AG04450 (cell line): ENCODE measurements at places on chromosomes 12 and 14. TPM values are rescaled to one million over a fixed set of nuclear protein-coding genes. Genes with fewer than 3 reads are reported as not detected.

VPS29 gene
- polyA plus RNA-seq = 135 and 170 TPM in 2 replicates

DNA sequence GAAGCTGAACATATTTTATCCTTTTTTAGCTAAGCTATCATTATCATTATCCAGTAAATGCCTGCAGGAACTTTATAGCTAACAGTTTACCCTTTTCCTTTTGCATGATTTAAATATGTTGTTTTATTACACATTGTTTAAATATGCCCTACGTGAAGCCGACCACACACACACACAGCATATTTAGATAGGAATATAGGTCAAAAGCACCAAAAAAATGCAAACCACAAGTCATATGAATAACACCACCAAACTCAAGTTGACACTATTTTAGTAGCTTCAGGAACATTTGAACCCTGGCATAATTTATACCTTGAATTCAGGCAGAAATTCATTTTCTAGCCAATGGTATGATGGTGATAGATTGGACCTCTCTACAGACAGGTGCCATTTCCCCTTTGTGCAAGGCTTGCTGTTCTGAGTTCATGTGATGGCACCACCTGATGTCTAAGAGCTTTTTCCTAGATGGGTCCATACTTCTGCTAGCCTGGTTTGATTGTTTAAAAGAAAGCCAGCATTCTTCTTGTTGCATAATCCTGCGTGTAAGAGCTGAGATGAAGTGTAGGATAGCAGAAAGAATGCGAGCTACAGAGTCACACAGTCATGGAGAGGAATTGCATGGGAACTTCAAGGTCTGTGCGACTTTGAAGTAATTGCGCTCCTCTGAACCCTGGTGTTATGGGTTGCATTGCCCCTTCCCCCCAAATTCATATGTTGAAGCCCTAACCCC, 454.8 kb upstream of the SOX5 start:
- DNase-seq = peak; percentile 52

CARMIL3 gene
- polyA plus RNA-seq = 0.02 TPM in 1 of 2 replicates, not detected in the other

GRCh38 chr12:97061171-97061570, 154.1 kb downstream of the NEDD1 start:
- no peak for DNase-seq

ADCK1 gene
- 4.8 and 5.2 TPM in 2 replicates for polyA plus RNA-seq

SAMD15 gene
- 0.66 and 0.72 TPM in 2 replicates for polyA plus RNA-seq

PRB2 gene
- polyA plus RNA-seq = not detected in 2 replicates

- DNase-seq = no peak
Observed at GRCh38 chr12:111816065-111816615, 25.9 kb upstream of the MAPKAPK5 start.

- DNase-seq = no peak
Observed at GRCh38 chr14:91153360-91153759, 39.5 kb downstream of the DGLUCY start.

DNA sequence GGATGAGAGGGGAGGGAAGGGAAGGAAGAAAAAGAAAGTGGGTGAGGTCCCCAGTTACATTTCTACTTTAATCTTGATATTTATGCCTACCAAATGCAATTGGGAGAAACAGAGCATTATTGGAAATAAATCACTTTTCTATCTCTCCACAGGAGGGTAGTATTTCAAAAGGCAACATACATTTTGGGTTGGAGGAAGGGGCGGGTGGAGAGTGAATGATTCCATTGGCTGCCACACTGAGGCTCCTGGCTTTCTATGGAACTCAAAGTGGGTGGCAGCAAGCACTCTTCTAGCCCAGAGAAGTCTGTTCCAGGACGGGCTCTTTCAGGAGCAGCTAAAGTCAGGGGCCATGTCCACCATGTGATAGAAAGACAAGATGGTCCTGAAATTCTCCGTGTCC, 441.3 kb downstream of the DAD1 start:
- DNase-seq = no peak

DNA sequence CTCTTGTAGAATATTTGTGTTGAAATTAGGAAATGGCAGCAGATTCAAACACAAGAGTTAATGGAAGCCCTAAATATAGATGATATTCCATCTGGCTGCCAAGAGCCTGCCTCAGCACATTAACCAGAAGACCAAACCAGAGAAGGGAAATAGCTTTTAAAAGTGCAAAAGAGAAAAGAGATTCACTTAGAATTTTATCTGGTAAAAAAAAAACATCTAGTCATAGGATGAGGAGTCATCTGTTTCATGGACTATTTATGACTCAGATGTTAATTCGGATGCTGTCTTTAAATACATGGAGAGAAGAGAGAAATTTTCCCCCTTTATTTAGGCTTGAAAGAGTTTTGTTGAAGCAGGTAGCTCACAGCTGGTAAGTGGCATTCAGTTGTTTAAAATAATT, 201.6 kb upstream of the NUDT4 start:
- no peak for DNase-seq

- no peak for DNase-seq
Observed at GRCh38 chr12:131900397-131900796, 6.0 kb downstream of the ULK1 start.

FOXG1 gene
- not detected in 2 replicates for polyA plus RNA-seq

RAD9B gene
- polyA plus RNA-seq = 0.07 and 0.26 TPM in 2 replicates
